Activated T-helper 9 cell treated with anti-CD3 and anti-CD28 coated beads, Interleukin-2, amount 50 U/mL, for 16 hours (primary cell): ENCODE measurements at places on chromosomes 3 and 15.

GRCh38 chr3:113825090-113825489 lies 13.5 kb upstream of the GRAMD1C start:
- no peak for DNase-seq

- no peak for DNase-seq
Observed at GRCh38 chr3:8095724-8096123, 405.9 kb upstream of the LMCD1 start.

- no peak for DNase-seq
Observed at GRCh38 chr3:146542179-146542578, 2.2 kb downstream of the PLSCR1 start.

GRCh38 chr3:10340476-10340875 lies 19.6 kb upstream of the SEC13 start:
- no peak for DNase-seq

DNA sequence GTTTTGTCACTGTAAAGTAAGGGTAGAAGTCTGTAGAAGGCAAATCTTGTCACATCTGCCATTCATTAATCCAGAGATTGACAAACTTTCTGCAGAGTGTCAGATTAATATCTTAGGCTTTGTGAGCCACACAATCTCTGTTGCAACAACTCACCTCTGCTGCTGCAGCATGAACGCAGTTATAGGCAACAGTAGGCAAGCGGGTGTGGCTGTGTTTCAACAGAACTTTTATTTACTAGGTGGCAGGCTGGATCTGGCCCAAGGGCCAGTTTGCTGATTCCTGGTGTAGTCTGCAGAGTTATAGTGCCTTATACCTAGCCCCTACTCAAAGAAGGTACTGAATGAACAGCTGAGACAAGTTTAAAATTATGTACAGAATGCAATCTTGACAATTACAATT lies 396.7 kb downstream of the FOXP1 start:
- no peak for DNase-seq

DNA sequence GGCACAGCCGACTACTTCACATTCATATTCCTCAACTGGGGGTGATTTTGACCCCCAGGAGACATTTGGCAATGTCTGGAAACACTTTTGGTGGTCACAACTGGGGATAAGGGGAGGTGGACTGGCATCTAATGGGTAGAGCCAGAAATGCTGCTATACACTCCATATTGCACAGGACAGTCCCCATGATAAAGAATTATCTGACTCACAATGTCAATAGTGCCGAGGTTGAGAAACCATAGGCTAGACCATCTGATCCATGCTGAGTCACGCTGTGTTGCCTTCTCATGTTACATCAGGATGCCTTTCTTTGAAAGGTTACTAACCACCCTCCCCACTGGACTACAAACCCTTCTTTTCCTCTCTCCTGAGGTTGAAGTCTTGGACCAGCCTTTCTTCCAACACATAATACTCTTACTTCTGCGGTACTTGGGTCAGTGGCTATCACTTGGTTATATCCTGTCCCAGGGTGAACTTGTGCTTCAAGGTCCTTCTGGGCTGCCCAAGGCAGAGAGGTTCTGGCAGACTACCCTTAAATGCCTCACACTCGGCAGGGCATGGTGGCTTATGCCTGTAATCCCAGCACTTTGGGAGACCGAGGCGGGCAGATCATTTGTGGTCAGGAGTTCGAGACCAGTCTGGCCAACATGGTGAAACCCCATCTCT lies 68.8 kb downstream of the CTNNB1 start:
- DNase-seq = no peak

- DNase-seq = no peak
Observed at GRCh38 chr3:133838296-133838789, 32.7 kb downstream of the SRPRB start.

- no peak for DNase-seq
Observed at GRCh38 chr3:111319598-111319997, 222.4 kb upstream of the CD96 start.
